Effector CD4-positive, alpha-beta T cell (primary cell): ENCODE measurements at places on chromosomes 5 and 9.

- no peak for DNase-seq
These were observed 27.5 kb downstream of the FAM163B start for GRCh38 chr9:133581513-133582343.

- no peak for DNase-seq
These were observed 2.2 kb downstream of the GALT start for GRCh38 chr9:34648673-34649072.

DNA sequence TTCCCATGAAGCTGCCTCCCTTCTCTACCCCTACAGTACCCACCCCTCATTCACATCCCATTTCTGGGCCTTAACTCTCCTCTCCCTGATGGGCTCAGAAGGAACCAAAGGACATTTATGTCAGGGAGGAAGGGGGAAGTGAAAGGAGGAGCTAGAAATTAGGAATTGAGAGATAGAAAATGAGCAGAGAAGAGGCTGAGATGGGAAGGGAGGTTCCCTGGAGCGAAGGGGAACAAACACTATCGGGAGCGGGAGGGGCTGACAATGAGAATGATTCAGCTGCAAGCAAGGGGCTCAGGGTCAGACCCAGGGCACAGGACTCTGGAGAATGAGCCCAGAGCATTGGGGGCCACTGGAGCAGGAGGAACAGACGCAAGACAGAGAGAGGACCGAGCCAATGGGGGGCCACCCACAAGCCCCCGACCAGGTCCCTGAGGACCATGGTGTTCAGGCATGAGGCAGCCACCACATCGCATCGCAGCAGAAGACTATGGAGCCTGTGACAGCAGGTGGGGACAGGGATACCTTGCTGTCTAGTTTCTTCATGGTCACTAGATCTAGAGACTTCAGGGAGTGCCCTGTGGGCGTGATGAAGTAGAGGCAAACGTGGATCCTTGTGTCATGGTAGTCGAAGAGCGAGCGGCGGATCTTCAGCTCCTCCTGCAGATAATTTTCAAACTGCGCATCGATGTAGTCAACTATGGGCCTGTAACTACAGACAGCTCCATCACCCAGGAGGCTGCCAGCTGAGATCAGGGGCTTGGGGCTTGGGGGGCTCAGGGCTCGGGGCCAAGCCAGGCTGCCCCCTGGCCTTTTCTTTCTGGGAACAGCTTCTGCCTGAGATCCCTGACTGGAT, 13.6 kb downstream of the SEPTIN8 start:
- no peak for DNase-seq

- DNase-seq = no peak
These were observed 27.7 kb downstream of the MLLT3 start for GRCh38 chr9:20594608-20595007.

- no peak for DNase-seq
These were observed 71.0 kb upstream of the ANGPTL2 start for GRCh38 chr9:127193483-127193882.

- no peak for DNase-seq
These were observed 55.1 kb downstream of the C9orf152 start for GRCh38 chr9:110152704-110153374.
